ENCODE measurements at places on chromosomes 5 and 9. TPM values are rescaled to one million over a fixed set of nuclear protein-coding genes. Genes with fewer than 3 reads are reported as not detected.

TMC1 gene
- 1.3 TPM for total RNA-seq

IL5 gene
- not detected for total RNA-seq

SPACA9 gene
- total RNA-seq: 1.5 TPM

MAPKAP1 gene
- total RNA-seq: 58.4 TPM

LRRC19 gene
- total RNA-seq: not detected

AK8 gene
- total RNA-seq: 0.06 TPM
